ENCODE measurements at places on chromosomes 3 and 15.

DNA sequence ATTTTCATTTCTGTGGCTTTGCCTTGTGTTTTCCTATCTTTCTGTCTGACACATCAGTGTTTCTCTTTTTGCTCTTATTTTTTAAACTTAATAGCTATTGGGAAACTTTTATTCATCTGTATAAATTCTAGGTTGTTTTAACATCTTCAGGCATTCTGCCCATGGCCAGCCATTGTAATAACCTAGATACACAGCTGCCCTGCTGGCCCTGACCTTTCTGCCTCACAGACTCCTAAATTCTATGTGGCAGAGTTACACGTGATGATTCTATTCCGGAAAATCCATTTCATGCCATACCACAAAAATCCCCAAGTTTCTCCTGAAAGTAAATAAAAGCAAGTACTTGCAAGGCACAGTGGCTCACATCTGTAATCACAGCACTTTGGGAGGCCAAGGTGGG is 150.1 kb downstream of the UACA start:
- no peak for DNase-seq

- no peak for DNase-seq
Measured at GRCh38 chr3:114586119-114586518, 292.3 kb downstream of the TIGIT start.

DNA sequence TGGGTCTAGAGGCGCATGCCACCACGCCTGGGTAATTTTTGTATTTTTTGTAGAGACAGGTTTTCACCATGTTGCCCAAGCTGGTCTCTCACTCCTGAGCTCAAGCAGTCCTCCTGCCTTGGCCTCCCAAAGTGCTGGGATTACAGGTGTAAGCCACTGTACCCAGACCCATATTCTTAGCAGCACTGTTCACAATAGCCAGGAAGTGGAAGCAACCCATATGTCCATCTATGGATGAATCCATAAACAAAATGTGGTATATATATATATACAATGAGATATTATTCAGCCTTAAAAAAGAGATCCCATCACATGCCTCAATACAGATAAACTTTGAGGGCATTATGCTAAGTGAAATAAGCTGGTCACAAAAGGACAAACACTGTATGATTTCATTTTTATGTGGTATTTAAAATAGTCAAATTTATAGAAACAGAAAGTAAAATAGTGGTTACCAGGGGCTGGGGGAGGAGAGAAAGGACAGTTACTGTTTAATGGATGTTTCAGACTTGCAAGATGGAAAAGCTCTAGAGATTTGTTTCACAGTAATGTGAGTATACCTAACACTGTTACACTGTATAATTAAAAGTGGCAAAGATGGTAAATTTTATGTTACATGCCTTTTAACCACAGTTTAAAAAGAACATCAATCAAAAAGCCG is 35.7 kb upstream of the GRAMD1C start:
- no peak for DNase-seq

GRCh38 chr3:134453631-134454030 is 32.2 kb downstream of the ANAPC13 start:
- DNase-seq = no peak

DNA sequence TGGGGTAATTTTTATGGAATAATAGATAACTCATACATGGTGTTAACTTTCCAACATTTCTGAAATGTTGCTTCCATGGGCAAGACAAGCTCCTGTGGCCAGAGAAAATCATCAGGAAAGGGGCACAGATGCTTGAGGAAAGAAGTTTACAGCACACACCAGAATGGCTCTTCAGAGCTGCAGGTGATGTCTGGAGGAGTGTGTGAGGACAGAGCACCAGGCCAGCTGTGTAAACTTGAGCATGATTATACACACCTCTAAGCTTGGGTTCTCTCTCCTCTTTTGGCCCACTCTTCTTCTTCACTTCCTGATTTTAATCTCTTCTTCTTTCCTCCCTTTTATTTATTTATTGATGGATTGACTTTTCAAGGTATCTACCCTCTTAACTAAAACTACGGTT is 676.0 kb downstream of the GRM7 start:
- DNase-seq = no peak

- no peak for DNase-seq
Measured at GRCh38 chr15:39979606-39980005, 45.7 kb downstream of the EIF2AK4 start.

All from epithelial cell of proximal tubule (primary cell).